Regular cardiac myocyte (primary cell): ENCODE measurements at places on chromosomes 1 and 21. TPM values are rescaled to one million over a fixed set of nuclear protein-coding genes. Genes with fewer than 3 reads are reported as not detected.

The MLLT11 gene
- 5.9 and 6.3 TPM in 2 replicates for total RNA-seq

The KCNH1 gene
- total RNA-seq, result 0.19 TPM in 1 of 2 replicates, not detected in the other

The LBR gene
- 13.5 and 80.1 TPM in 2 replicates for total RNA-seq

The DNAH14 gene
- 8.5 and 10.2 TPM in 2 replicates for total RNA-seq

The C1orf185 gene
- not detected in 2 replicates for total RNA-seq

The EFHD2 gene
- 15.8 and 55.6 TPM in 2 replicates for total RNA-seq
